ENCODE measurements at places on chromosomes 5 and 9.

DNA sequence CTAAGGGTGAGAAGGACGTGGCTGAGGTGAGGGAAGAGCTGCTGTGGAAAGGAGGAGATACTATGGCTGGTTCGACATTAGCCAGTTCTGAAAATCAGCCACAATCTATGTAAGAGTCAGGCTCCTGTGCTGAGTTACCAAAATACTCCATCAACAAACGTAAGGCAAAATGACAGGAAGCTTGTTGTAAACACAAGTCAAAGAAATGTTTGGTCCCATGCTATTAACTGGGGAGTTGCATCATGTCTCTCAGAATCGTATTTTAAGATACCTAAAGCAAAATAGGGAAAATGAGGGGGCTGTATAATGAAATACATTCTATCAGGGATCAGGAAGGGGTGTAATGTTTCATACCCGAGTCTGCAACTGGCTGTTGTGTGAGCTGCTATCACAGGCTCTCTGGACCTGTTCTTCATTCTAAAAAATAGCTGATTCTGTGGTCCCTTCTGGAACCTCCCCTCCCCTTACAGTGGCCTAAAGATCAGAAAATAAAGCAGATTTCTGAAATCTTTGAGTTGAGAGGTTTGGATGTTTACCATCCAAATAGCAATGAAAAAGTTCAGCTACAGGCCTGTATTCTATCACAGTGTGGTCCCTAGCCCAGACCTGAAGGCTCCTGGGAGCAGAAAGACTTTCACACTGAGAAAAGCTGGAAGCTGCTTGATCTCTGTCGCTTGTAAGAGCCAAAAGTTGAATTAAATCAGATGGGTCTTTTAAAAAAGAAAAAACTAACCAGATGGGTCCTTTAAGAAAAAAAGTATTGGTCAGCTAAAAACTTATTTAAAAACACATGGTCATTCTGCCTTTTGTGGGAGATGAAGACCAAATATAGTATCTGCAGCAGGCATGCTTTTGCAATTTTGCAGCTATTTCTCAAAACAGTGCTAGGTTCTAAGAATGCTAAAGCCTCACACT lies 97.8 kb upstream of the SMC5 start:
- DNase-seq, result no peak

DNA sequence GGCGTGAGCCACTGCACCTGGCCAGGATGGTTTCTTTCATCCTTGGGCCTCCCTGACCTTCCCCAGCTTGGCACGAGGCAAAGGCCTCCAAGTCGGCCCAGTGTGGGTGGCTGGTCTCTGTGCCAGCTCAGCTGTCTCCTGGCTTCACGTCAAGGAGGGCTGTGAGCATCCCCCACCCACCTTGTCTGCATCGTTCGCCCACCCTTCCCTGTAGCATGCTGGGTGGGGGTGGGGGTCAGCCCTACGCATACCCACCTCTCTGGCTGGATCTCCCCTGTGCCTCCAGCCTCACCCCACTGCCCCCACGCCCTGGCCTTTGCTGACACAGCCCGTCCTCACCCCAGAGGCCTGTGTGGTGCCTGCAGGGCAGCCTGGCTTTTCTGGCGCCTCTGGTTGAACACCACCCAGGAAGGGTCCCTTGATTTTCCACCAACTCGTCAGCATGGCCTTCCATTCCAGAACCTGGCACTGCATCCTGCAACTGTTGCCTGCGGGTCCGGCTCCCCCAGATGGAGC lies 8.8 kb upstream of the WDR5 start:
- DNase-seq, result no peak

DNA sequence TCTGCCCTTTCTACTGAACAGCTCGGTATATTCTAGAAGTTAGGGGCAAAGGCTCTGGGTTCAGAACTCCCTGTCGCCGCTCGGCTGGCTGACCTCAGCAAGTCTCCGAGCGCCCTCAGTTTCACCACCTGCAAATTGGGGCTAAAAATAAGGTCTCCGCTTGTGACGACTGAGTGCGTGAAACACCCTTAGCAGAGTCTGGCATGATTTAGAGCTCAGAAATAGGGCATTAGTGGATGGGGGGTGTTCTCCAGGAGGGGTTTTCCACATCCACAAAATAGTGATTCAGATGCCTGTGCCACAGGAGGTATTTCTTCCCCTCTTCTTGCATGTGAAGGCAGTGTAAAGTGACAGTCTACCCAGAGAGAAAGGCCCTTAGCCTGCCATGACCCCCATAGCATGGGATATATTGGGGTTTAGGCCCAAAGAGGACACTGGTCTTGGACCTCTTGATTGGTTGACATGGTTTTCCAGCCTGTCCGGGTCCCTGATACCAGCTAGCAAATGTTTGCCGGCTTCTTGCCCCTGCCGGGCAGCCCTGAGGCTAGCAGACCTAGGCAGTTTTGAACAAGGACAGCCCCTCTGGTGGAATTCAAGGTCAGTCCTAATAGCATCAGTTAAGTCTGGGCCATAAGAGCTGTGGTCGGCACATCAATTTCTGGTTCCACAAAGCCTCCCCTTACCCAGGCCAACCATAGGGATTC lies 1.4 kb downstream of the ERGIC1 start:
- no peak for DNase-seq

GRCh38 chr5:134174841-134175839 lies 1.6 kb downstream of the SKP1 start:
- DNase-seq, result no peak

DNA sequence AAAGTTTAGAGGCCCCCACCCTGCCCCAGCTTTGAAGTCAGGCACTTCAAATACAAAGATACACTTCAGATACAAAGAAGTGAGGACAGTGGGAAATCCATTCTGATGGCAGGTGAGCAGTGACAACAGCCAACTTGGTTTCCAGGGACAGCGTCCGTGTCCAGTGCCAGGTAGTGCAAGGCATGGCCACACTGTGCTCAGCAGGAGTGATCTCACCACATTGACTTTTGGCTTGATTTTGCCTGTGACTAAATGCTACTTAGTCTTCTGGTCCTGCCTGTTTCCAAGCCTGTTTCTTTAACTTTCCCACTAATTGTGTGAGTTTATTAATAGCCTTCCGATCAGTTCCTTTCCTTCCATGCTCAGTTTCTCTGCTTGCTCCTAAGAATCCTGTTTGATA lies 72.6 kb upstream of the PALM2AKAP2 start:
- no peak for DNase-seq

DNA sequence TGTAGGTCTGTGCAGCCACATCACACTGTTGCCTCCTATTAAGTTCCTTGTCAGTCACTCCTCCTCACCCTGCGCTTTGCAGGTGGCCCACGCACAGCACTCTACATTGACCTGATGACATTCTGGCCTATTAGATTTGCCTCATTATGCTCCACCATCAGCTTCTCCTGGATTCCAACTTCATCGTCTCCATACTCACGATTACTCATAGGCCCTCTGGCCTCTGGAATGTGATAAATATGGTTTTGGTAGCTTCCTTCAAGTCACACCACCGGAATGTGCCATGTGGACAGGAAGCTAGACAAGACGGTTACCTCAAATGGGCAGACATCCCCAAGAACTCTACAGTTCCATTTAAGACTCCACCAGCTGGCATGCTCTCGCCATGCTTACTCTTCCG lies 158.0 kb upstream of the LHFPL2 start:
- DNase-seq, result no peak

- peak; percentile 47 for DNase-seq
Observed at GRCh38 chr9:93003552-93004407, 54.7 kb upstream of the SUSD3 start.

- no peak for DNase-seq
Observed at GRCh38 chr9:117084221-117084620, 330.6 kb downstream of the ASTN2 start.

DNA sequence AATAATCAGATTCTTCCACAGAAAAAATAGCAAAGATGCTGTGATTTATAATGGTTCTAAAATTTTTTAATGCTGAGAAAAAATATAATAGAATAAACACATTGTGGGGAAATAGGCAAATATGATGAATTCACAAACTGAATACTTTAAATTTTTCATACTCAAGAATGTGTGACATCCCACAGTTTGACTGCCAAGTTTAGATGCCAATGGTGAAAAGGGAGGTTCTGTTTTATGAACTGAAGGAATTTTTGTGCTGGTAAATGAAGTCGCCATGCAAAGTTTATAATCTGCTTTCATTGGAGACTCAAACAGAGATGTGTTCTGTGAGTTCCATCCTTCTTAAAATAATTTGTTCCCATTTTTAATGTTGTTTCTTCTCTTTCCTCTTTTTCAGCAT lies 367.5 kb upstream of the ADAMTS16 start:
- no peak for DNase-seq

- no peak for DNase-seq
Observed at GRCh38 chr5:174323878-174324281, 278.4 kb downstream of the NSG2 start.

DNA sequence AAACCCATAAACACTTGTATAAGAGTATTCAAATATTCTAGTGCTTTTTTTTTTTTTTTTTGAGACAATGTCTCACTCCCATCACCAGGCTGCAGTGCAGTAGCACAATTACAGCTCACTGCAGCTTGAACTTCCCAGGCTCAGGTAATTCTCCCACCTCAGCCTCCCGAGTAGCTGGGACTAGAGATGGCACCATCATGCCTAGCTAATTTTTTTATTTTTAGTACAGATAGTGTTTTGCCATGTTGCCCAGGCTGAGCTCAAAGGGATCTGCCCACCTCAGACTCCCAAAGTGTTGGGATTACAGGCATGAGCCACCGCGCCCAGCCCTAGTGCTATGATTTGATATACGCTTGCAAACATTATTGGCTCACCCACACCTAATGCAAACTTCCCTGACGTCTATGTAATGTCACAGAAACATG lies 11.8 kb downstream of the IL6ST start:
- DNase-seq, result no peak

DNA sequence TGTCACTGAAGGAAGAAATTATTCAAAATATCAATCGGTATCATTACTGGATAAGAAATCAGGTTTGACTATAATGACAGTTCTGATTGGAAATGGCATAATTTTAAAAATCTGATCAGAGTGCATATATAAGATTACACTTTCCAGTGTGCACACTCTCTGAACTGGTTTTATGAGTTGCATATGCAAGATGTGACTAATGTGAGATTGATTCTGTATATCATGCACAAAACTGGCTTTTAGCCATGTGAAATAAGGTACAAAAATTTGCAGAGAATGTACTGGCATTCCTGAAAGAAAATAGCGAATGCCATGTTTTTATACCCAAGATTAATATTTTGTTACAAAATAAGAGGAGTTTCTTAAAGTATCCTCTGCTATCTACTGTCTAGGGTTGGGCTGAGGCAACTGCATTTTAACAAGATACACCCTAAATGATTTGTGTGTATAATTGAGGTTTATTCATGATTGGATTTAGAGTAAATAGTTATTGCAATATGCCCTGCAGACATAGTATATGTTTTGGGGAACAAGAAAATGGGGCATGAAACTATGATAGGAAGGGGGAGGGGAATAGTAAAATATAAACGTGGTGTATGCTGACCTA lies 70.7 kb downstream of the LNPEP start:
- DNase-seq, result no peak

DNA sequence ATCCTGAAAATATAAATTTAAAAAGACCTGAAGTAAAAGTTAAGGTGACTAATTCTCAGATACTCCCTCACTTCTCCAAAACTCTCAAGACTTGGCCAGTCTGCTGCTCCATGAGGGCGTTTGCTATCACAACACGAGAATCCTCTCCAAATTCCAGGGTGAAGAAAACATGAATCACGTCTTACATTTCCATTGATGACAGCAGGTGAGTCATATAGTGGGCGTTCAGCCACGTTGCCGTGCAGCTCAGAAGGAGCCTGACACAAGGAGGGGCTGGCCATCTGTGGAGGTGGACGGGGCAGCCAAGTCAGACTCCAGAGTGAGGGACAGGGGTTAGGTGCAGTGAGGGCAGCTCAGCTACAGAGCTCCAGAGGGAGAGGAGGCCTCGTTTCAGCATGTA lies 555.1 kb upstream of the ADAMTS16 start:
- no peak for DNase-seq

GRCh38 chr5:180205916-180206315 lies 3.1 kb downstream of the RASGEF1C start:
- DNase-seq, result no peak

DNA sequence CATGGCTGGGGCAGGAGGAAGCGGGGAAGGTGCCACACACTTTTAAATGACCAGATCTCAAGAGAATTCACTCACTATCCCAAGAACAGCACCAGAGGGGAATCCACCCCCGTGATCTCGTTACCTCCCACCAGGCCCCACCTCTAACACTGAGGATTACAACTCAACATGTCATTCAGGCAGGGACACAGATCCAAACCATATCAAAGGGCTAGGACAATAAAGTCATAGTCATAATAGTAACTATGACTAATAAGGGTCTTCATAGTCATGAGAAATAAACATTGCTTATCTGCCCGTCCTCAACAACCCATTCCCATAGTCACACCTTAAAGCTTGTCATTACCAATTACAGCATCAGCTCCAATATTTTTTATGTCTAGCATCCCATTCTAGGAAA lies 65.3 kb upstream of the SMC2 start:
- DNase-seq, result no peak

- no peak for DNase-seq
Observed at GRCh38 chr5:1658665-1659064, 134.9 kb upstream of the LPCAT1 start.

- no peak for DNase-seq
Observed at GRCh38 chr9:136824496-136825225, 16.9 kb downstream of the RABL6 start.

GRCh38 chr9:80874276-80874675 lies 815.1 kb downstream of the TLE1 start:
- DNase-seq, result no peak

DNA sequence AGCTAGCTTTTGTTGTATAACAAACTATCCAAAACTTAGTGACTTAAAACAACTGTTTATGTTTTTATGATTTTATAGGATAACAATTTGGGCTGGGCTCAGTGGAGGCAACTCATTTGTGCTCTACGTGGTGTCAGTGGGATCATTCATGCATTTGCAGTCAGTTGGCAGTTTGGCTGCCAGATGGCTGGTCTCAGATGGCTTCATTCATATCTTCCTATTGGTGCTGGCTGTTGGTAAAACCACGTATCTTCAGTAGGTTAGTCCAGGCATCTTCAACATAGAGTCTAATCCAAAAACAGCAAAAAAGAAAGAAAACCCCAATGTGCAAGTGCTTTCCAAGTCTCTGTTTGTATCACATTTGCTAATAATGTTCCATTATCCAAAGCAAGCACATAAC lies 51.7 kb upstream of the RIC1 start:
- DNase-seq, result no peak

GRCh38 chr9:109274884-109275730 lies 45.8 kb downstream of the EPB41L4B start:
- DNase-seq, result no peak

DNA sequence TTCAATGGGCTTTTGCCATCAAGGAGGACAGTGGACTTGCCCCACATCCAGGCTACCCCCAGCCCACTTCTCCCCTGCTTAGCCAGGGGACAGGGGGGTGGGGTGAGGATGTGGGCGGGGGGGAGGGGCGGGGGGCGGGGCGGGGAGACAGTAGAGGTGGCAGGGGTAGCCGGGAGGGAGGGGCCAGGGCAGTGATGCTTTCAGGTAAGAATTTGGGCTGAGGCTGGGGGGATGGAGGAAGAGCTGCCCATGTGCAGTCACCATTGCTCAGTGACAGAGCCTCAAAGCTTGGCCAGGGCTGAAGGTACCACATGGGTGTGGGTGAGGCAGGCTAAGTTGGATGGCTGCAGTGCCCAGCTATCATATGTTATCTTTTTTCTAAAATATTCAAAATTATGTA lies 40.7 kb upstream of the HNRNPA0 start:
- no peak for DNase-seq

All from stimulated activated CD4-positive, alpha-beta T cell treated with anti-CD3 and anti-CD28 coated beads, TNF-alpha, amount 100 ng/mL, for 1 hour (primary cell).